ENCODE measurements at places on chromosomes 4 and X. TPM values are rescaled to one million over a fixed set of nuclear protein-coding genes. Genes with fewer than 3 reads are reported as not detected.

DNA sequence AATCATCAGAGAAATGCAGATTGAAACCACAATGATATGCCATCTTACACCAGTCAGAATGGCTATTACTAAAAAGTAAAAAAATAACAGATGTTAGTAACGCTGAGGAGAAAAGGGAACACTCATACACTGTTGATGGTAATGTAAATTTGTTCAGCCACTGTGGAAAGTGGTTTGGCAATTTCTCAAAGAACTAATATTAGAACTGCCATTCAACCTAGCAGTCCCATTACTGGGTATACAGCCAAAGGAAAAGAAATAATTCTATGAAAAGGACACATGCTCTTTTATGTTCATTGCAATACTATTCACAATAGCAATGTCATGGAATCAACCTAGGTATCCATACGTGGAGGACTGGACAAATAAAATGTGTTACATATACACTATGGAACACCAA lies 566.3 kb downstream of the STPG2 start:
- no peak for DNase-seq

- no peak for DNase-seq
These were observed 1806.3 kb upstream of the ADGRL3 start for GRCh38 chr4:59393780-59394179.

DNA sequence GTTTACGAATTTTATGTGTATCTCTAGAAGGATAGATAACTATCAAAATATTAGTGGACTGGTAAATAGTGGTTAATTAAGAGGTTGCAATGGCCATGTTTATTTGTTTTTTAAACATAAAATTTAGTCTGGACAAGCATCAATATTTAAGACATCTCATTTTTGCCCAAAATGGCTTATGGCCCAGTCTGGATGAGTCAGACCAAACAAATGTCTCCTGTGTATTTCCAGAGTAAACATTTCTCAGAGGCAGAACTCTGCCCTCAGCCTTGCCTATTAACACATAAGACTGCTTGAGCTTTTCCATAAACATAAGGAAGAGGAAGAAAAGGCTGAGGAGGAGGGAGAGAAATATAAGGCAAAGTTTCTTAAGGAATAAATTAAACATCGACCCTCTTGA lies 277.1 kb upstream of the DIAPH2 start:
- DNase-seq: no peak

DNA sequence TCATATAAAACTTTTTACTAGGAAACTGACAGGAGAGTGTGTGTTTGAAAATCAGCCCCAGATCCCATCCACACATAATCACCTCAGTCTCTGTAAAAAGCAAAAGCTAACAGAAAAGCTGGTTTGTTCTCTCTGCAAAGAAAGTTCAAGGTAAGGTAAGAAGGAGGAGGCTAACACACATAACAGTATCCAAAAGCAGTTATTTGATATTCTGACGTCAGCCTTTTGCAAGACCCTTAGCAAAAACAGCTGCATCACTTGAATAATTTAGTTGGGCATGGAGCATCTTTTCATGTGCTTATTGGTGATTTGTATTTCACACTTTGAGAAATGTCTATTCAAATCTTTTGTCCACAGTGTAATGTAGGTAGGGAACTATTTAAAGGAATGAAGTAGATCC lies 5.5 kb downstream of the TCEAL9 start:
- DNase-seq: no peak

GRCh38 chrX:100350704-100351489 lies 59.2 kb downstream of the PCDH19 start:
- no peak for DNase-seq

DNA sequence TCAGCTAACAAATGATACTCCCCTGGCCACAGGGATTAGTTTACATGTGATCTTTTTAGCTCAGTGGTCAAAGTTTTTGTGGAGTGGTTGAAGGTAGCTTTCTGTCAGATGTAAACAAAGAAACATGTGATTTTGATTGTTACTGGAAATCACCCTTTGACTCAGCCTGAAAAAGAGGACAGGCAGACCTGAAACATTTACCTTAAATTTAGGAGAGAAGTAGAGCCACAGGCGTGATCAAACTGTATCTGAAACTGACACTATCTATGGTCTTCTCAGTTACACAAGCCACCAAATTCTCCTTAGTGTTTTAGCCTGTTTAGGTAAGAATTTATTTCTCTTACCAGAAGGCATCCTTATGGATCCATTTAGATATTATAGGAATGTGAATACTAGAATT lies 136.7 kb downstream of the CBLL2 start:
- DNase-seq: no peak

DNA sequence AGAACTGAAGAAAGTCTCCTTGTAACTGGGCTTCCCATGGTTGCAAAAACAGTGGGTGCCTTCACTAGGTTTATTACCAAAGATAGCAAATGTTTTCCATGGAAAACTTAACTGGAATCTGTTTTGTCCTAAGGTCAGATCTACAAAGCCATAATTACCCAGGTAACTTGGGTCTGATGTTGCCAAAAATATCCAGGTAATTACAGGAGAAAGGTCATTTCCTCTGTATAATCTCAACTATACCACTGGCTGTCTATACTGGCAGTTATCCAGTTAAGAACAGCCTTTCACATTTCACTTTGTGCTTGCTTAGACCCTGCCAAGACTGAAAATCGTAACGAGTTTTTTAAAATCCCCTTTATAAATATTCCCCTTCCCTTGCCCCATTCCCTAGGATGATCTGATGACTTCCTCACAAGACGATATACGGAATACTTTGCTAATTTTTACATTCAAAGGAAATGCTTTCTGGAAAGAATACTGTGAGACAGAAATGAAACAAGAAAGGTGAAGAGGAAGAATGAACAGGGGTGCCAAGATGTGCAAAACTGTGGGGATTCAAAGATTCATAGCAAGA lies 105.5 kb downstream of the MAML3 start:
- DNase-seq: no peak

GRCh38 chr4:182531555-182532162 lies 288.5 kb downstream of the TENM3 start:
- DNase-seq: no peak

DNA sequence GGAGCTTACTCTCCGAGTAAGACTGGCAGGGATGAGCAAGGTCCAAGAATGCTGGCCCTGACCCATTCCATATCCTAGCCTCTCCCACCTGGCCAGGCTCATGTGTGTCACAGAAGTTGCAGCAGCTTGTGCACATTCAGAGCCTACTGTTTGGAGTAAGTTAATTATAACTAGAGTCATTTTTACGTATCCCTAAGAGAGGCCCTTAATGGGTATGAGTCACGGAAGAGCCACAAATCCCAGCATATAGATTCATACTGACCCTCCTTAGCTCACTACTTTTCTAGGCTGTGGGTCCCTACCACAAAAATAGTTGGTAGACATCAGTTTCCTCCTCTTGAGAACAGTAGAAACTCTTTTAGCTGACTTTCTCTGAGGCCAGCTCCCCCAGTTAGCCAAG lies 118.3 kb upstream of the FRG1 start:
- DNase-seq: no peak

DNA sequence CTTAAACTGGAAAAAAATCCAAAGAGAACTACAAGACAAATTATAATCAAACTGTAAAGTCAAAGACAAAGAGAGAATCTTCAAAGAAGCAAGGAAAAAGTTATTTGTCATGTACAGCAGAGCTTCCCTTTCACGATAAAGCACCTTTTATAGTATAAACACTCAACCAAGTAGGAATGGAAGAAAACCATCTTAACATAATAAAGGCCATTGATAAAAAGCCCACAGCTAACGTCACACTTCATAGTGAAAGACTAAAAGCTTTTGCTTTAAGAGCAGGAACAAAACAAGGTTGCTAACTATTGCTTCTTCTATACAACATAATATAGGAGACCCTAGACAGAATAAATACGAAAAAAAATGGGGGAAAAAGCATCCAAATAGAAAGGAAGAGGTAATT lies 595.7 kb upstream of the POU3F4 start:
- DNase-seq: no peak

DNA sequence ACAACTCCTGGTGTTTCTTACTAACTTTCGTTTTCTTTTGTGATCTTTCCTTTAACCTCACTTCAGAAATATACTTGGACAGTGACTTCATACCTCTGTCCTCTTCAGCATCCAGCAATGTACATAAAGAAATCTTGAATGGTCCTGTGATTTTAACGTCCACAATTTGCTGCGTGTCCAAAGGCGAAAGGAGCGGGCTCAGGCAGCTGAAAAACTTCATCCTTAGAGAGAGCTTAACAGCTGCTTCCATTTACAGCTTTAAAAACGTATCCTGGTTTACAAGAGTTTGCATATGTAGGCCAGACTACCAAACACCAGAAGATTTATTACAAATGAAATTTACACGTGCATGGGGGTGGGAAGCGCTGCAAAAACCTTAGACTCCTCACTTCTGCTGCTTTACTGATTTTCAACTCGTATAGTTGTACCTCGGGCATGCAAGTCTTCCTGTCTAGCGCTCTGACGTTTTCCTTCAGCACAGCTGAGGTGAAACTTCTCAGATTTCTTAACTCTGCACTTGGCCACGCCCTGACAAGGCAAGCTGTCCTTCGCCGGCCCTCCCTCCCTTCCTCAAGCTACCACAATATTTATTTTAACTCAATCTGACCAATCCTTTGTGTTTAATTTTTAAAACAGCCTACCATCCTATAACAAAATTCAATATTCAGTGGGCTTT lies 406.4 kb downstream of the FAM47A start:
- peak; percentile 26 for DNase-seq

- DNase-seq: no peak
These were observed 8.6 kb downstream of the FAT1 start for GRCh38 chr4:186715077-186715476.

- no peak for DNase-seq
These were observed 639.6 kb downstream of the IQCM start for GRCh38 chr4:149176039-149176438.

GRCh38 chr4:77669946-77670590 lies 64.4 kb downstream of the CXCL13 start:
- DNase-seq: no peak

GRCh38 chr4:182447767-182448280 lies 204.6 kb downstream of the TENM3 start:
- DNase-seq: no peak

DNA sequence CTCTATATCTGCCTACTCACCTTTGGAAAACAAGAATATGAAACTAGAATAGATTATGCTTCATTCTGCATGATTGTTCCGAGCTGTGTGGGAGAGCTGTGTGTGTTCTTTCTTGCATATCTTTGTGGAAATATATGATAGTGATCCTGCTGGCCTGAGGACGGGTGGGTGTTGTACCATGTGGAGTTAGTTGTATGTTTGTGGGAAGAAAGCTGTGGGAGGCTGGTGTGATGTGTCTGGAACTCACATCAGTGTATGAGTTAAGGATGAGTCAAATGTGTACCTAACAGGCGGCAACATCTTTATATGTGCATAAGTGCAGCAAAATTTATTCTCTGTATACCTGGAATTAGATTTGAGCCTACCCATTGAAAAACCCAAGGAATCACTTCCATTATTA lies 208.1 kb upstream of the ADGRL3 start:
- DNase-seq: no peak

- DNase-seq: no peak
These were observed 13.9 kb upstream of the BMPR1B start for GRCh38 chr4:94743838-94744237.

- no peak for DNase-seq
These were observed 16.9 kb downstream of the ACTRT1 start for GRCh38 chrX:128035318-128035717.

- DNase-seq: no peak
These were observed 51.5 kb downstream of the NPY1R start for GRCh38 chr4:163280703-163281519.

DNA sequence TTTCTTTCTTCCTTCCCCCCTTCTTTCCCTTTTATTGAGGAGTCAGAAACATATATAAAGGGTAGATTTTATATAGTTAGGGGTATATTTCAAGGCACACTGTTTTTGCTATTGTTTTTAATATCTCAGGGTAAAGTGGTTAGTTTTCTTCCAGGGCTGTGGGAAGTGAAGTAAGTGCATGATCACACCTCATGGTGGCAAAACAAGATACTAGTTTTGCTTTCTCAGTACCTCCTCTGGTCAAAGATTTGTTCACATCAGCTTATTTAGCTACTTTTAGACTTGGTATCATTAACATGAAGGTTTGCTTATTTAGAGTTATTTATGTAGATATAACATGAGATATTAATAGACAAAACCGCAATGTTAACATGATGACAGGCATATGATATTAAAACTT lies 21.8 kb downstream of the ADAM29 start:
- DNase-seq: no peak

DNA sequence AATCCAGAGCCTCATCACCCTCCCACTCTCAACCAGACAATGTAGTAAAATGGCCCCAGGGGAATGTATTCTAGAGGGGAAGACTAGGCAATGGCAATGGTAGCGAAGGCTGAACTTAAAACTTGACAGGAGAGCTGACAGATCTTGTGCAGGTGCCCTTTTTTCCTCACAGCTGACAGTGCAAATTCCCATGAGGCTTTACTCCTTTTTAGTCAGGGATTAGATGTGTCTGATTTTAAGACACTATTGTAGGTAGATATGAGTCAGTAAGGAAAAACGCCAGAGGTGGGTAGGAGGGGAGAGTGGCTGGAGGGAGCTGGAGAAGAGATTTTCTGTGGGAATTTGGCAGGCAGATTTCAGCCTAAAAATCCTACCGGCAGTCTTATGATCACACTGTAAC lies 10.7 kb downstream of the CAPN6 start:
- DNase-seq: no peak

Gene POU3F4
- polyA plus RNA-seq: not detected

Gene P2RY8
- 0.51 TPM for polyA plus RNA-seq

Gene TCEAL6
- polyA plus RNA-seq: not detected

Gene PABPC1L2A
- polyA plus RNA-seq: not detected

Gene SUPT20HL2
- 0.28 TPM for polyA plus RNA-seq

Gene EDNRA
- 23.4 TPM for polyA plus RNA-seq

Gene SPIN2A
- polyA plus RNA-seq: 3.5 TPM

Gene STPG2
- not detected for polyA plus RNA-seq

All from forelimb muscle (tissue), 1 donor.